ENCODE measurements at places on chromosomes 5 and 9.

DNA sequence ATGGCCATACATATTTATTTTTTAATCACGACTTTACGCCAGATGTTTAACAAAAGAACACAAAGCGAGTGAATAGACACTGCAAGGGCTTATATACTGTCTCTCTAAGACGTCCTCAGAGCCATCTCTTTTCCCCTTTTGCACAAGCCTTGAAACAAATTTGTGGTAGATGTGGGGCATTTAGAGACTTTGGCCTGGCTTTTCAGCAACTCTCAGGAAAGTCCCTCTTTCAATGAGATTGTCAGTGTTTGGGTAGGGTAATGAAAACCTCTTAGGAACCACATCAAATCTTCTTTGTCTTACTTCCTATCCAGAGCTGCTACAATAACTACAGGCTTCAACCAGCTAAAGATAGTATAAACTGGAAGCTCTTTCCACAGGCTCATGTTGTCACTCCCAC lies 380.0 kb downstream of the ANXA1 start:
- no peak for DNase-seq

DNA sequence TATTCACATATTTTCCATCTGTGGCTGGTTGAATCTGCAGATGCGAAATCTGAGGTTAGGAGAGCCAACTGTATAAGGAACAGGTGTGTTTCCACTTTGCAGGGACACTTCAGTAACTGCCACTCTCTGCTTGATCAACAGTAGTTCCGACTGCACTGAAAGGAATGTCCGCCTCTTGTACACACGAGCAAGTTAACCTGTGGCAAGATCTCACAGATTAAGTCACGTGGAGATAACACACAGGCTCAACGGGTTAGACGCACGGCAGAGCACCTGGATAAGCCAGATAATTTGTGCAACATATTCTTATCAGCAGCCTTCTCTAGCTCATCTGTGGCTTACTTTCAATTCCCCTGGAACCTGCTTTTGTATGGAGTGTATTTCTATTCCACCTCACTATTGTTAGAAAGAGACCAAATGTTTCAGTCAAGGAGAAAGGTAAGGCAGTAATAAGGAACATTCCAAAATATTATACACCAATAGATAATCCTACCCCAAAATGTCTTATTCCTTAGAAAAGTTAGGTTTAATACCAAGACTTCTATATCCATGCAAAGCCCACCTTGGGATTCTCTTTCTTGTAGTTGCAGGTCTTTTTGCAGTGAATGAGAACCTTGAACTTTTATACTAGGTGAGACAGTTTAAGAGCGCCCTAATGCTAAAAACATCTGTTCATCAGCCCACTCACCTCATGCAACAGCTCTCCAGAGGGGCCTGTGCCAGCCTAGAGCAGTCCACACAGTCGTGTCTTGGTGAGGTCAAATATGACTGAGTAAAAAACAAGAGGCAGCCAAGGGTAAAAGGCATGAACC lies 6.5 kb upstream of the C9 start:
- no peak for DNase-seq

DNA sequence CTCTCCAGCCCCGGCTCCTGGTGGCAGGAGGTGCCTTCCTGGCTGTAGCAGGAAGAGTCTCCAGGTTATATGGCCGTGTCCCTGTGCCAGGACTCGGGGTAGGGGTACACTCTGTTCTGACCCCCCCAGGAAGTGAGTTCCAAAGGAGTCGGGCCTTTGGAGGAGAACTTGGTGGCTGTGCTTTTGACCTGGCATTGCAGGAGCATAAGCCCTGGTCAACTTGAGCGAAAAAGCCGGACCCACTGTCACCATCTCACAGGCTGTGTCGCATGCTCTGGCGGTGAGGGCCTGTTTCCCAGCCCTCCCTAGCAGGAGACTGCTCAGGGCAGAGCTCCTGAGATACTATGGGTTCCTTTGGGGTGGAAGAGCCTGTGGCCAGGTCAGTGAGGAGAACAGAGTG lies 36.0 kb downstream of the GADD45G start:
- no peak for DNase-seq

DNA sequence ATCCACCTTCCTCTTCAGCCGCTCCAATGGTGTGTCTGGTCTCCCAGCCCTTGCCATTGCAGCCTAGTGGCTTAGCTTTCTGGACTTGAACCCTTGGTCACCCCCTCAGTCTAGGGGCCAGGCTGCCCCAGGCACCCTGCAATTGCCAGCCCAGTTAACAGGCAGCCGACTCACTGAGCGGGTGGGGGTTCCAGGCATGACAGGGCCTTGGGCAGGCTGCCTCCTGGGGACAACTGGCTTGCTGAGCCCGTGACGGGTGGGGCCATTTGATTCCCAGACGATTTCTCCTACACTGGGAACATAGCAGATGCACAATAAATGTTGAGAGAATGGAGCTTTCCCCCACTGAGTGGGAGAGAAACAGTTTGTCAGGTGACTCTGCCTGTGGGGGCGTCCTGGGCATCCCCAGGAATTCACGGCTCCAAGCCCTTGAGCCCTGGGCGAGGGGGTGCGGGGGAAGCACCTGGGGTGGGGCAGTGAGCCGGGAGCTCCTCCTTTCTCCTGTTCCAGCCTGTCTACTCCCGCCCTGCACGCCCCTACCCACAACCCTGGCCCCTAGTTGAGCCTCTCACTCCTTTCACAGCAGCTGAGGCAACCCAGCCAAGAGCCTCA lies 12.6 kb upstream of the AQP7 start:
- DNase-seq: peak; percentile 23

GRCh38 chr9:125842242-125842641 lies 95.1 kb downstream of the PBX3 start:
- no peak for DNase-seq

GRCh38 chr5:56838409-56839039 lies 23.2 kb downstream of the MAP3K1 start:
- DNase-seq: peak; percentile 20

GRCh38 chr5:138702166-138703077 lies 50.8 kb upstream of the CTNNA1 start:
- DNase-seq: no peak

DNA sequence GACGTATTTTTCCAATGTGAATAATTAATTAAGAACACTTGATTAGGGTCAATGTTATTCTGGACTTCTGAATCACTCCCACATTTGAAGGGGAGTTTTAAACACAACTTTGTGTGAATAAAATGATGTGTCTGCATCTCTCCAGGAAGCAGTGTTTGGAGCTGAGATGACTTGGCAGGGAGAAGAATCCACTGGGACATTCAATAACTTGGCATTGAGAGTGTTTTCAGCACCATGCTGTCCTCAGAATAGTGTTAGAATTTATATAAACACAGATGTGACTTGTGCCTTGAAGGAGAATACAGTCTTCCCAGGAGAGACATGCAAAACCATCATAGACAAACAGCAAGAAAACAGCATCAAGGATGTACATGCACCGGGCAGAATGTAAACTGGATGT lies 32.7 kb upstream of the KCNMB1 start:
- no peak for DNase-seq

GRCh38 chr9:115114546-115114945 lies 3.4 kb downstream of the TNC start:
- no peak for DNase-seq

GRCh38 chr5:15105799-15106393 lies 234.3 kb upstream of the ANKH start:
- peak; percentile 11 for DNase-seq

DNA sequence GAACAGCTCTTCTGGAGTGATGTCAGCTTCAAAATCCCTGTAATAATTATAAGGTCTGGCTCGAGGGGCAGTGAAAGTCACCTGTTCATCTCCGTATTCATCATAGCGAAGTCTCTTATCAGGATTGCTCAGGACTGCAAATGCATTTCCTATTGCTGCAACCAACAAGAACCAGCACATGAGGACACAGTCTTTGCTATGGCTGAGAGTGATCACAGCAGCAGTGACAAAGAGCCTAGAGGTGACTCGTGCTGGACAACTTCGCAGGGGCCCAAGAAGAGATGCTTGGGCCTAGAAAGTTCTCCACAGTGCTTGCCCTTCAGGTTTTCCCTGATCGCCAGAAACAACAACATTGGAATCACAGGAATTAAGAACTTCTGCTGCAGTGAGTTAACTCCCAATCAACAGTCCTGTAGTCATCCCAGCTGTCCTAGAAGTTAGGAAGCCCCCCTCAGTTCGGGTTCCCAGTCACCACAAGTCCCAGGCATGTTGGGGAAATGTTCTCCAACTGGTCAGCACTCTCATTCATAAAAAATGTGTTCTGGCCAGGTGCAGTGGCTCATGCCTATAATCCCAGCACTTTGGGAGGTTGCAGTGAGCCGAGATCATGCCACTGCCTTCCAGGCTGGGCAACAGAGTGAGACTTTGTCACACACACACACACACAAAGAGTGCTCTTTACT lies 13.0 kb downstream of the DNAJC18 start:
- DNase-seq: no peak

DNA sequence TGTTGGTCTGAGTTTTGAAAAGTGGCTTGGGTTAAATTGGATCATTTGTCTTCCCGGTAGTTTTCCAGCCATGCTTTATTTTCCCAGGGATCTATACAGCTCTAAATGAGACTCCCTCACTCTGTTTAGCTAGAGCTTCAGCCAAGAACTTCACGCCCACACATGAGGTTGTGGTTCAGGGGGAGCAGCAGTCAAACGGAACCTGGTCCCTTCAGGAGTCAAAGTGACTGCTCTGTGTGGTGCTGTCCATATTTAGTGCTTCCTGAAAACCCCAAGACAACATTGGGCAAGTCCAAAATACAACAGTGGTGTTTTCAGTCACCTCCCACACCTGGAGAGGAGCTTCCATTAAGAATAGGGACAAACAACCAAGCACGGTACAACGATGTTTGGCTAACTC lies 90.5 kb downstream of the ANKH start:
- no peak for DNase-seq

DNA sequence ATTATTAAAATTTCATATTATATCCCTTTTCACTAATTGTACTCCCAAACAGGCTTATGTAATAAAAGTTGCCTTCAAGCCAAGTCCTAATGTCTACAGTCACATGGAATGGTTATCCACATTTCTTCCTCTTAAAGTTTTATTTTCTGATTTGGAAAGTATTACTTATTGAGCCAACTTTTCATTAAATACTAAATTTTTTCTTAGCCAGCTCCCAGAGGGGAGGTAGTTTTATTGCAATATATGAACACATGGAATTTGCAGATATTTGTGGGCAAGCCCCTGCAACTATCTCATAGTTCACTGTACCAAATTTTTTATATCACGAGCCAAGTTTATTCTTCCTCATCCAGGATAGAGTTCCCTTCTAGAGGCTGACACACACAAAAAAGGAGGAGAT lies 332.8 kb upstream of the PTGER4 start:
- DNase-seq: no peak

DNA sequence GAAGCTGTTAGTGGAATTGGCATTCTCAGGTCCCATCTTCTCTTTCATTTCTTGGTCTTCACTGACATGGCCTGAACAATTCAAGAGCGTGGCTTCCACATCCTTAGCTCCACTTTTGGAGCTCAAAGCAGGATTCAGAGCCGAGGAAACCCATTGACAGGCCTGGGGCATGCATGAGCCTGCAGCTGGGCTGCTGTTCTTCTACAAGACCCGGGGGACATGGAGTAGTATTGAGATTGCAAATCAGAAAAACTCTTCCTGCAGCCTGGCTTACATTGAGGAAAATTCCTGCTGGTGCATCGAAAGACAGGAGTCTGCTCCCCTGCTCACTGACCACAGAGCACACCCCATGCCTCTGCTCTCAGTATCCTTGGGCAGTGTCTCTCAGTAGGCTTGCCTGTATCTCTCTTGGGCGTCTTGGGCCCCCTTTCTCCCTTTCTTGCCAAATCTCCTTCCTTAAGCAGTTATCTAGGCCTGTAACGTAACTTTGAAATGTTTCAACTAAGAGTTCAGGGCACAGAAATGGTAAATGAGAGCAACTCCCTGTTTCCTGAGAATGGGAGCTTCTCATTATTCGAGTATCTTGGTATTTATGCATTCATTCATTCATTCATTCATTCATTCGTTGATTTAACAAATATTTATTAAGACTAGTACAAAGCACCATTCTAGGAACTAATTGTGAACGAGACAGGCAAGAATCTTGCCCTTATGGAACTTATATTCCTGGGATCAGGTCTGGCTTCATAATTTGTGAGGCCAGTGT lies 603.6 kb upstream of the CLINT1 start:
- DNase-seq: no peak

- no peak for DNase-seq
Observed at GRCh38 chr9:81077572-81077971, 611.8 kb downstream of the TLE1 start.

DNA sequence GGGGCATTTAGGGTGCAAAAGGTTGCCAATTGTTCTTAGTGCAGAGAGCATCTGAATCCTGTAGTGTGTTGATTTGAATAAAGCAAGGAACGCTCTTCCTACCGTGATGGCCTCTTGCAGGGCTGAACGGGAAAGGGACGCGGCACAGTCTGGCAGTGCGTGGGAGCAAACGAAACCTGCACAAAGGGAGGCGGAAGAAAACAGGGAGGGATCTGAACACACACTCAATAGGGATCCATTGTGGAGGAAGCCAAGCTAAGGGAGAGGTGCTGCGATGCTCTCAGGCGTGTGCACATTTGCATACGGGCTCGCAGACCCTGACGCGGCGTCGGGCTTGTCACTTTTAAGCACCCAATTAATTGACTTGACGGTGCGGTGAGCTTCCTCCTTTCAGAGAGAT lies 414.0 kb upstream of the IRX1 start:
- no peak for DNase-seq

- DNase-seq: no peak
Observed at GRCh38 chr5:1952021-1952420, 69.3 kb upstream of the IRX4 start.

- DNase-seq: no peak
Observed at GRCh38 chr9:87223392-87224246, 274.0 kb upstream of the DAPK1 start.

DNA sequence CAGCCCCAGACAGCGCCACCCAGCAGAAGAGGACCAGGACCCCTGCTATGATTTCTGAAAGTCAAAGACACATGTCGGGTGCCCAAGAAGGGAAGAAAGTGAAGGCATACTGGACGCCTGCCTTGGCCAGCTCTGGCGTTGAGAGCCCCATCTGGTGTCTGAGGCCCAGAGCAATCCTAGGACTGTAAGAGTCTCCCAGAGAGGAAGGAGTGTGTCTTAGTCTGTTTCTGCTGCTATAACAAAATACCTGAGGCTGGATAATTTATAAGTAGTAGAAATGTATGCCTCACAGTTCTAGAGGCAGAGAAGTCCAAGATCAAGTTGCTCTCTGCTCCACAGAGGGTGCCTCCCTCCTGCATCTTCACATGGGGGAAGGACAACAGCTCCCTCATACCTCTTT lies 10.8 kb downstream of the RASGEF1C start:
- no peak for DNase-seq

DNA sequence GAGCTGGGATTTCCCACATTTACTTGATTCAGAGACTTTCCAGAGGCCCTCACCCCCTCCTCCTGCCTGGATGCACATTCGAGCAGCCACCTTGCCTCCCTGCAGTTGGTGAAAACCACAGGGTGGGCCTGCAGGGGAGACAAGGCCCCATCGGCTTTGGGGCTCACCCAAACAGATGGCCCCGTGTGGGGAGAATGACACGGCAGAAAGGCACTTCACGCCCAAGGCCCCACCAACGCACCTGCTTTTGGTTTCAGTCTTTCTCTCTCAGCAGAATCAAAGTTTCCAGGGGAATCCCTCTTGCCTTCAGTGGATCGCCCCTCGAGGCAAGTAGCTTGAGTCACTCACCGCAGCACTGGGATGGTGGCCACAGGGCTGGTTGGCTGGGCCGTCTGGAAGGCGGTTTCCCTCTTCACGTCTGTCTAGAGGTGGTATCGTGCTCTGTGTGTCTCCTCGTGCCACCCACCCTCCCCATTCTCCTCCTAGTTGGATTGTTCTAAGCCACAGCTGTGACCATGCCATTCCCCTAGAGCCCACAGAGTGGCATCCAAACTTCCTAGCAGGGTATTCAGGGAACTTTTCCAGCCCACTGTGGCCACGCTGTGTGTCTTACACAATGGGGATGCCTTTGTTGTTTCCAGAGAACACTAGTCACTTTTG lies 31.8 kb downstream of the SEC61B start:
- no peak for DNase-seq

All from CD4-positive, alpha-beta T cell (primary cell).